Anterior cingulate cortex (tissue), 58 donors: ENCODE measurements at places on chromosomes 6 and 20.
A peak's percentile ranks its signal among the peaks of the same experiment; 100 is the strongest.

- DNase-seq: no peak
These were observed 17.5 kb downstream of the EDEM2 start for GRCh38 chr20:35129647-35130069.

- no peak for DNase-seq
These were observed 356.4 kb downstream of the PRKN start for GRCh38 chr6:162371121-162371520.

DNA sequence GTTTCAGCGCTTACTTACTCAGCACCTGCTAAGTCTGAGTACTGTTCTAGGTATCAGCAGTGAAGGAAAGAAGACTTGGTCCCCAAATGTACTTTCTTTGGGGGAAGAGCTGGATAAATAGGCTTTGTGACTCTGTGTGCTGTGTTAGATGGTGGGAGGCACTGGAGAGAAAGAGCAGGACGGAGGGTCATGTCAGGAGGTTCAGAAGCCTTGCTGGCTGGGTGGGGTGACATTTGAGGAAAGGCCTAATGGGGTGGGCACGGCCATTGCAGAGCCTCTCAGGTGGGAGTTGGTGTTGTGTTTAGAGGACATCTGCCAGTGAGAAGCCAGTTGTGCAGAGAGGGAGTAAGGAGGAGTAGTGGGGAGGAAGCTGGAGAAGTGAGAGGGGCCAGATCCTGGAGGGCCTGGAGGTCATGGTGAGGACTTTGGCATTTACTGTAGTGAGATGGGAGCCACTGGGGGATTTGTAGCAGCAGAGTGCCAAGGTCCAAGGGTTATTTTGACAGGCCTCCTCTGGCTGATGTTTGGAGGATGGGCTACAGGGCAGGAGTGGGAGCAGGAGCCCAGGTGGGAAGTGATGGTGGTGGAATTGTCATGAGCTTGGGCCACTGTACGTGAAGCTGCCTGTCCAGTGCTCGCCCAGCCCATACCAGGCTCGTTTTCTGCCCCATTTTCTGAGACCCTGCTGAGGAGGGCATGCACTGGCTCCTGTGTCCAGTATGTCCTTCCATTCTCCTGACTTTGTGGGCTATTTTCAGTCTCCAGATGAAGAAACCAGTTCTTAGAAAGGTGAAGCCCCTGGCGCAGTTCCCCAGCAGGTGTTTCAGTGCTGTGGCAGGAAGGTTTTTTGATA is 886 bp downstream of the SDCBP2 start:
- DNase-seq: no peak

- no peak for DNase-seq
These were observed 245.2 kb downstream of the HAO1 start for GRCh38 chr20:7695051-7695495.

- DNase-seq: no peak
These were observed 38.5 kb downstream of the PXDC1 start for GRCh38 chr6:3712827-3713665.

- peak; percentile 30 for DNase-seq
These were observed 74.9 kb downstream of the NCOA3 start for GRCh38 chr20:47576516-47577033.

GRCh38 chr20:8161264-8162071 is 29.4 kb downstream of the PLCB1 start:
- DNase-seq: no peak

DNA sequence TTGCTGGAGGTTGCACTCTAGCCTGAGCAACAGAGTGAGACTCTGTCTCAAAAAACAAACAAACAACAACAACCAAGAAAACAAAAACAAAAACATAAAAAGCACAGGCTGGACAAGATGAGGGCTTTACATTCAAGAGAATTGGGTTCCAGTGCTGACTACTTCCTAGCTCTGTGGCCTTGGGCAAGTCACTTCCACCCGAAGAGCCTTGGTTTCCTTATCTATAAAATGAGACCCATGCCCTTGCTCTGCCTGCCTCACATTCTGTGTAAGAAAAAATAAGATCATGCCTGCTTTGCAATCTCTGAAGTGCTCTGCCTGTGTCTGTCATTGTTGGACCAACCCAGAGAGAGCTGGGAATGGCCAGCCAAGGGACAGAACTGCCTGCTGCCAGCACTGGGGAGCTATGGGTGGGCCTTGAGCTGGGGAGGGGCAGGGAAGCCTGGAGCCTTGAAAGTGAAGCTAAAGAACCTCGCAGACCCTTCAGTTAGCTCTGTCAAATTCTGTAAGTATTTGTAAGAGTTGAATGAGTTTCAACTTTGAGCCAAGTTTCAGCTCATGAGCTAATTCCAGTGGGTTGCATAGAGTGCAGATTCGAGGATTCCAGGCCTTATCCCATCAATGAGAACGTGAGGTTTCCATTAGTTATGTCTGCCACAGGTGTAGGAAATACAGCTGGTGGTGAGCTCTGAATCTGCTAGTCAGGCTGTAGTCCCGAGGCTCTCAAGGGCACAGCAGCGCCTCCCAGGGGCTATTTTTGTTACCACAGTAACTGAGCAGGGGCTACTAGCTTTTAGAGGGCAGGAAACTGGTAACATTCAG is 93.2 kb downstream of the DLGAP4 start:
- no peak for DNase-seq

DNA sequence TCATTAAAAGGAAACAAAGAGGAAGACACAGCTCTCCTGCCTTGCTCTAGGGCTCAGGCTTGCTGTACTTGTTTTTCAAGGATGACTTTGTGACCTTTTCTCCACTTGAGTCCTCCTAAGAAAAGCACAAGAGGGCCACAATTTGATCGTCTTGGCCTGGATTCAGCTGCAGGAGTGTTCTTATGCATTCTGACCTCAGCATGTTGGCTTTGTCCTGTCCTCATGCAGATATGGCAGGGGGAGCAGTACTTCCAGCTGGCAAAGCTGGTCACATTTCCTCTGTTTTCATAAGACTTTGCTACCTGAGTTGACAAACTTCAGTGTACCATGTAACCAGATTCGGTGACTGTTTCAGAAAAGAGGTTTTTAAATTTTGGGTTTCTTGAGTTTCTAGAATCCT is 30.8 kb downstream of the KDM1B start:
- no peak for DNase-seq

DNA sequence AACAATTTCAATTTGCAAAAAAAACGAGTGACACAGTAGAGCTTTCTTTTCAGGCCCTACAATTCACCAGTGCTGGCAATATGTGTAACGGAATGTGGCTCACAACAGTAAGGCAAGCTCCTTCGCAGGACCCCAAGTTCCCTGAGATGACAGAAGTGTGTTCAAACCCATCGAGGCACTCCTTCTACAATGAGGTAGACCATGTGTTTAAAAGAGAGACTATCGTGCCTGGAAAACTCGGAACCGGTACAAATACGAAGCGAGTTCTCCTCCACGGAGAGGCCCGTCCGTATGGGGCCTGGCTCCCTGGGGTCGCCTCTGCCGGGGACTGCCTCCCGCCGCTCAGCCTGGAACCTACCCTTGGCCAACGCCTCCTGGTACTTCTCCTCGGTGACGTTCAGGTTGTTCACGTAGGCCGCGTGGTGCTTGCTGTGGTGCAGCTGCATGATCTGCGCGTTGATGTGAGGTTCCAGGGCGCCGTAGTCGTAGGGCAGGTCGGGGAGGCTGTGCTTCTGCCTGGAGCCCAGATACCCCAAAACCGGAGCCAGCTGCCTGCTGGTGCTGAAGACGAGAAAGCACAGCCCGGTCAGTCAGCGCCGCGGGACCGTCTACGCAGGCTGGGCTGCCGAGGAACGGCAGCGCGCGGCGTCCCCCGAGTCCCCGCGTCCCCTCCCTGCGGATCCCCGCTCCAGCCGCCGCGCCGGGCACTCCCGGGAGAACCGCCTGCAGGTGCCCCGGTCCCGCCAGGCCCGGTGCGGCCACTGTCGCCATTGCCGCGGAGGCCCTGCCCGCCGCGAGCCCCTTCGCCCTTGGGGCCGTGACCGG is 526 bp downstream of the SOD2 start:
- DNase-seq: peak; percentile 74

- DNase-seq: no peak
These were observed 94.4 kb downstream of the TOX2 start for GRCh38 chr20:44008806-44009678.

GRCh38 chr20:46954490-46955038 is 59.9 kb downstream of the EYA2 start:
- DNase-seq: no peak

DNA sequence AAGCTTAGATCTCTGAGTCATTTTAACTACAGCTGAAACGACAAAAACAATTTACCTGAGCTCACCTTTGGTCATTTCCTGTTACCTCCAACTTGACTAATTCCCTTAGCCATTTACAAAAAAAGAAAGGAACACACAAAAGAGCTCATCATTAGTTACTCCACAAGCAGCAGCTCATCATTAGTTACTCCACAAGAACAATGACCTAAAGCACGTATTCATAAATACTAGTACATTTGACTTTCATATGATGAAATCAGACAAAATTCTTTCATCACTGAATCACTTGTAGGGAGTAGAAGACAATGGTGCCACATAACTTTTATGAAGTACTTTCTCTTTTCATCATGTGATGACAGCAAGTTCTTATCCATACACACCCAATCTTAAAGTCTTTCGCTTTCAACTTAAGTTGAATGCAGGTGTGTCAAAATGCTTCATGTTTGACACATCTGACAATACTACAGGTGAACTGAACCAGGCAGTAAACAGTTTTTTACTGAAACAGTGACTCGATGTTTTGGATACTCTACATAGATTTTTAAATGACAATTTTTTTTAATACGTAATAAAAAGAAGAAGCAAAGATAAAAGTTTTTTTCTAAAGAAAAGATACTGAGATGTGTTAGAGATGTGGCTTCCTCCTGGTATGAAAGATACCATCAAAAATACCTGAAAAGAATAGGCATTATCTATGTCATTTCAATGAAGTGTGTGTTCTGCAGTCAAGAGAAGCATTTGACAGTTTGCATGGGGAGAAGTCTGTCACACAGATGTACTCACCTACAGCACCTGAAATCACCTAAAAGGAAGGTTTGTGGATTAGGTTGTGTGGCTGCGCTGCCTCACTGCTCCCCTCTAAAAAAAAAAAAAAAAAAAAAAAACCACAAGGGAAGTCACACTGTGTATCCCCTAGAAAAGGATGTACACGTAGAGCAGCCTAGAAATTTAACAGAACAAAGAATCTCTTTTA is 109.1 kb downstream of the PRDM1 start:
- no peak for DNase-seq

GRCh38 chr6:26156850-26157250 is 69.6 kb downstream of the HFE start:
- peak; percentile 25 for DNase-seq

DNA sequence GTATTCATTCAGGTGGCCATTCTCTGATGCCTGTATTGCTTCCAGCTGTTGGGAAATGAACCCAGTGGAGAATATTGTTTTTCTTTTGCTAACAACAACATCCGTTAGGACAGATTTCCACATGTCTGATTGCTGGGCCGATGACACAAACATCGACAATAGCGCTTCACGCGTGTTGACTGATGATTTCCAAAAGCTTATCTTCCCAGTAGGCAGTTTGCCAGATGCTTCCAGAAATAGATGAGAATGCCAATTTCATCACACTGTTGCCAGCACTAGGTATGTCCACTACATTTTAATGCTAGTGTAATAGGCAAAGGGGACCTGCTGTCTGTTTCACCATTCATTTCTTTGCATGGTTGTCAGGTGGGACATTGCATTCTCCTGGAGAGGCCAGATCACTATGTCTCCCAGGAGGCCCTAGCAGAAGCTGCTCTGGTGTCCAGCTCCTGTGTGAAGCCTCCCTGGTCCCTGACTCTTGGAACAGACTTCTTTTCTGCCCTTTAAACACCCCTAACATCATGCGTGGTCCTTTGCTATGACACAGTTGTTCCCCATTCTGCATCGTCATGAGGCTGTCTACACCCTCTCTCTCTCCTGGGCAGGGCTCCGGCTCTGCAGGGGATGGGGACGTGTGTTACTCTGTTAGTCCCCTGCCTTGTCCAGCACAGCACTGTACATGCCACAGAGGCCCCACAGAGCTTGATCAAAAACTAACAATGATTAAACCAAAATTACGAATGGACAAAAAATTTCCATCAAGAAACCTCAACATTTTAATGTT is 181.6 kb downstream of the CDH26 start:
- DNase-seq: no peak

GRCh38 chr20:9360431-9360830 is 154.0 kb upstream of the LAMP5 start:
- DNase-seq: no peak

DNA sequence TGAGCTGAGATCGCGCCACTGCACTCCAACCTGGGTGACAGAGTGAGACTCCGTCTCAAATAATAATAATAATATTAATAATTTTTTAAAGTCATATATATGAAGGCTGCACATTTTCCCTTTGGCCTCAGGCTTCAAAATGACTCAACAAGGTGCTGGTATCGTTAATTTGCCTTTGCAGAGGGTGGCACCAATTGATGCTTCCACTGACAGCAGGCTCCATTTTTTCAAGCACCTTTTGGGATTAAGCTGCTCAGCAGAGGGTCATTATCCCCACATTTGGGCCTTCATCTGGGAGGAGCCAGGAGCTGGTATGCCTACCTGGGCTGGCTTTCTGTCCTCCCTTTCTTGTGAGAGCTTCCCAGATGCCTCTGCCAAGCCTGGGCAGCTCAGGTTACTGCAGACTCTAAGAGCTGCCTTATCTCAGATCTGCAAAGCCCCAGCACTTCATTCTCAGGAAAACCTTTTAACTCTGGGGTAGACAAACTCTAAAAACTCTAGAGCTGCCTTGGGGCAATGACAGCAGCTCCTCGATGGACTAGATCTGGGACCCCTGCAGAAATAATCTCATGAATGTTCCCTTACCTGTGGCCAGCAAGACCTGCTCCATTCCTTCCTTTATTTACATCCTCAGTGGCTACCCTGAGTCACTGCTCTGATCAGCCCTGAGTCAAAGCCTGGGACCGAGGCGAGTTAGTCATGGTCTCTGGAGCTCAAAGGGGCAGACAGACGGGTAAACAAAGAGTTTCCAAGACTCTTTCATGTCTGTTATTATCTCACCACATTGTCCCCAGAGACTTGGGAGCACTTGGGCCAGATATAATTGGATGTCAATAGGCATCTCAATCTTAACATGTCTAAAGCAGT is 80.0 kb upstream of the EYA2 start:
- DNase-seq: no peak

GRCh38 chr6:39669207-39669972 is 55.8 kb downstream of the KIF6 start:
- DNase-seq: no peak

GRCh38 chr6:15252195-15252594 is 6.3 kb downstream of the JARID2 start:
- DNase-seq: no peak

DNA sequence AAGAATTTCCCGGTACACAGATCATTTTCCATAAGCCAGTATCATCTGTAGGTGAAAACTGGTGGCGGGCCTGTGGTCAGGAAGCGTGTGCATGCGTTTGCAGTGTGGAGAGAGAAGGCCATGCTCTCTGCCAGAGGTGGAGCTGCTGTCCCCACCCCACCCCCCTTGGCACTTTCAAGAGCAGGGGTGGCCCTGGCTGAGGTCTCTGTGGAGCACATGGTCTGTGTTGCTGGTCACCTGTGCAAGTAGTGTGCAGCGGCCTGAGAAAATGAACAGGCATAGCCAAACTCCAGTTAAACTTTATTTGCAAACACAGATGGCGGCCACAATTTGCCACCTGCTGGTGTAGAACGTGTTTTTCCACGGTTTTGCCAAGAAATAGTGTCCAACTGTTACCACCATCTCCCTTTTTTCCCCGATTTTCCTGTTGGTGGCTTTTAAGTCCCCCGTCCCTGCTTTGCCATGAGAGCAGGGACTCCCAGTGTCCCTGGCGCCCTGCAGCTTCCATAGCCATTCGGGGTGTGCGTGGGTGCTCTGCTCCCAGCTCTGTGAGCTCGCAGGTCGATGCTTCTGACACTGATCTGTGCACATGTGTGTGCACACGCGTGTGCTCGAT is 2.5 kb downstream of the ADRM1 start:
- no peak for DNase-seq
